NCI-H2227 treated with DMSO at 0.1 percent for 48 hours (cell line): ENCODE measurements at places on chromosomes 11 and 22.

DNA sequence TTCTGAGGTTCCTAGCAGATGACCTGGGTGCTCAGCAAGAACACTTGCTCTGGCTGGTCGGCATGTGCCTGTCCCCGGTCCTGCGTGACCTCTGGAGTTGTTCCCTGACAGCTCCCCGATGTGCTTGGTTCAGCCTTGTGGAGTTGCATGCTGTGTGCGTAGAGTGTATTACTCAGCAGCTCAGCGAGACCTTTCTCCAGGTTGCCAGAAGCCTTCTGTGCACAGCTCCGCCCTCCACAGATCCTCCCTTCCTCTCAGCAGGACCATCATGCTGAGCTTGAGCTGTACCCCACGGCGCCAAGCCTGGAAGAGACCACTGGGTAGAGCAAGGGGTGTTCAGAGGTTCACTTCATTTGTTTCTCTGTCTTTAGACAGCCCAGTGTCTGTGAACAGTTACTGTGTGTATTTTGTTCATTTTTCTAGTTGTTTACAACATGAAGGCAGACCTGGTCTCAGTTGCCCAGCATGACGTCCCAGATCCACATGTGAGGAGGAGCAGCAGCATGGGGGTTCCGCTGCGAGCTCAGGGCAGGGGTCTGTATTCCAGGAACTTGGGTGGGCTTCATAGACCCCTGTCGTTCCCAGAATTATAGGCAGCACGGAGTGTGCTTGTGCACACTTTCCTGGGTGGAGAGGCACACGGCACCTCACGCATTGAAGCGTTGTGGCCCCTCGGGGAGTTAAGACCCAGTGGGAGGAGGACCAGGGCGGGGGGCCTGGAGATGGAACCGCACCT, 148.6 kb downstream of the IGLL1 start:
- no peak for DNase-seq

GRCh38 chr11:40722179-40722795, 737.2 kb downstream of the LRRC4C start:
- DNase-seq = no peak

DNA sequence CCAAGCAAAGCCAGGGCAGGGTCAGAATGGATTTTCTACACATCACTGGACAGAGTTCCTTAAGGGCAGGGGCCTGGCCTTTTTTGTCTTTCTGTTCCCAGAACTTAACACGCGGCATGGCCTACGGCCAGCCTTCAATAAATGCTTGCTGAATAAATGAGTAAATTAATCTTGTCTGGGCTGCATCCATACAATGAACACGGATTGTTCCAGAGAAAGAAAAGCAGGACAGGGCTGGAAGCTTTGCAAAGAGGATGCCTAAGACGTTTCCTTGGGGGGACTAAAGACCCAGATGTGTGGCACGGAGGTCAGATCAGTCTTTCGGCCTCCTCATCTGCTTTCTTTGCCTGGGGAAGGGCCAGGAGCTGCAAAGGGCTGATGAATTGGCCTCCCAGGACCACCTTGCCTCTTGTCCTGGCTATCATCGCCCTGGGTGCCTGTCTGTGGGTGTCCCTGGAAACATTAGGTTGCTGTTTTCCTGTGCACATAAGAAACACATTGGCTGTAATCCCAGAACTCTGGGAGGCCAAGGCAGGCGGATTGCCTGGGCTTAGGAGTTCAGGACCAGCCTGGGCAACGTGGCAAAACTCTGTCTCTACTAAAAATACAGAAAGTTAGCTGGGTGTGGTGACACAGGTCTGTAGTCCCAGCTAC, 20.8 kb upstream of the RFPL3 start:
- DNase-seq = no peak

DNA sequence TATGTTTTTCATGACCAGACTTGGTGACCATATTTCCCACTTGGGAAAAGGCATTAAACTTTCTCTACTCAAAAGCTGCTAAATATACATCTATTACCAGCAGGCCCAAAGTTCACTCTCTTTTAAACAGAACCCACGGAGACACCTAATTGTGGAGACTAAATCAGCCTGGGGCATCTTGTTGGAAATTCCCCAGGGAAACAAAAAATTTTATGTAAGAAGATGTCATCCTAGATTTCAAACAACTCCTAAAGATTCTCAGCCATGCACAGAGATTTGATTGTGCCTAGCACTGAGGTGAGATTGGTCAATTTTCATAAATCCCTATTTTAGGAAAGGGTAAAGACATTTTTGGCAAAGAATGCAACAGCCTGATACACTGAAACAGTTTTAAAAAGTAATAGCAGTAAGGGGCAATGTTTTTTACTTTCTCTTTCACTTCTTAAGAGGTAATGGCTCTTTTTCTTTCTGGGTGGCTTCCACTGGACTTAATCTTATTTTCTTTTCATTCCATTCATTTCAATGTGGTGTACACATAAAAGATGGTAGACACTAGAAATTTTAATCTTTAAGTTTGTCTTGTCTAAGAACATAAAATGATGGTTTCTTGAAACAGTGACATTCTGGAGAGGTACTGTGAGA, 9.6 kb downstream of the OR52N2 start:
- DNase-seq = no peak

DNA sequence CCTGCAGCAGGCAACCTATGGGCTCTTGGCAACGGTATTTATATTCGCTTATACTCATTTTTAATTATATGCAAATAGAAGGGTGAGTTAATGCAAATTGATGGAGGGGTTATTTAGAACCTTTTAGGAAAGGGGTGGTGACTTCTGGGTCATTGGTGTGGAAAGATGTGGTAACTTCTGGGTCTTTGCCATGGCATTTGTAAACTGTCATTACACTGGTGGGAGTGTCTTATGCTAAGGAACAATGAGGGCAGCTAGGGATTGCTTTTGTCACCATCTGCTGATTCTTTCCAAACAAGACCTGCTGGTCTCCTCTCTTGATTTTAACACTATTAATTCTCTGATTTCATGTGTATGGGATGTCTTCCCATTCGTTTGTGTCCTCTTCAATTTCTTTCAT, 11.7 kb upstream of the KAT5 start:
- no peak for DNase-seq

GRCh38 chr22:43432883-43433415, 21.1 kb downstream of the MPPED1 start:
- no peak for DNase-seq

- no peak for DNase-seq
Measured at GRCh38 chr11:102367364-102367763, 20.4 kb downstream of the BIRC2 start.

GRCh38 chr11:88418508-88418907, 81.0 kb upstream of the CTSC start:
- DNase-seq = no peak

DNA sequence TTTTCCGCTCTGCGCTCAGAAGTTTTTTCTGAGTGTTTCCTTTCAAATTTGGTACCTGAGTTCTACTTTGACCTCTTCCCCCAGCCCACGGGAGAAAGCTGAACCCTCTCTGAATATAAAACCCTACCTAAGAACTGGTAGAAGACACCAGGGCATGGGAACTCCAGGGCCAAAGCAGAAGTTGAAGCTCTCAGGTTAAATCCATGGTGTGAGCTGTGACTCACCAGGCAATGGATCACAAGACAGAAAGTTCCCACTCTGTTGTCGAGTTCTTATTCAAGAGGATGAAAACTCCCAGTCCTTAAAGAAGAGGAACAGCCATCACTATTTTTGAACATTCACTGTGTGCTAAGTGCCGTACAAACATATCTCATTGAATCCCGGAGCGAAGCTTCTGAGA, 8.9 kb downstream of the TMEM218 start:
- no peak for DNase-seq

- no peak for DNase-seq
Measured at GRCh38 chr22:42932857-42933484, 75.9 kb upstream of the ARFGAP3 start.

DNA sequence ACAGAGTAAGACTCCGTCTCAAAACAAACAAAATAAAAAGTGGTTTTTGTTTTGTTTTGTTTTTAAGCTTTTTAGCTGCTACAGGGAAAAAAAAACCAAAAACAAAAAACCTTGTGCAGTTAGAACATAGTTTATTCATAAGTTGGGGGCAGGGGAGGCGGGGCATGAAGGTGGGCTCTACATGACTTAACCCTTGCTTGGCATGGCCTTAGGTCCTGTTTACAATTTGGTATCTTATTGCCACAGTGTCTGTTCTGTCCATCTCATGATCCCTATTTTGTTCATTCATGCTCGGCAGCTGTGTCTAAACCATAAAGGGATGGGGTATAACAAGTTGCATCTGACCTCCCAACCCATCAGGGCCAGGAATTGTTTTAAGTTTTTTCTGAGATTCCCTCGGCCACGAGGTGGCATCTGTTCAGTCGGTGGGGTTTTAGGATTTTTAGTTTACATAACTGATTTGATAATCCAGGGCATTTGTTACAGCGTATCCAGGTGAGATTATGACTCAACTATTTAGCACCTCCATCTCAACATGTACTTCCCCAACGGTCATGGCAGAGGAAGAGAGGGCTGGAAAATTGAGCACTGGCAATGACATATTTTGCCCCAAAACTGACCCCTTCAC, 6.9 kb downstream of the AP5B1 start:
- DNase-seq = no peak

DNA sequence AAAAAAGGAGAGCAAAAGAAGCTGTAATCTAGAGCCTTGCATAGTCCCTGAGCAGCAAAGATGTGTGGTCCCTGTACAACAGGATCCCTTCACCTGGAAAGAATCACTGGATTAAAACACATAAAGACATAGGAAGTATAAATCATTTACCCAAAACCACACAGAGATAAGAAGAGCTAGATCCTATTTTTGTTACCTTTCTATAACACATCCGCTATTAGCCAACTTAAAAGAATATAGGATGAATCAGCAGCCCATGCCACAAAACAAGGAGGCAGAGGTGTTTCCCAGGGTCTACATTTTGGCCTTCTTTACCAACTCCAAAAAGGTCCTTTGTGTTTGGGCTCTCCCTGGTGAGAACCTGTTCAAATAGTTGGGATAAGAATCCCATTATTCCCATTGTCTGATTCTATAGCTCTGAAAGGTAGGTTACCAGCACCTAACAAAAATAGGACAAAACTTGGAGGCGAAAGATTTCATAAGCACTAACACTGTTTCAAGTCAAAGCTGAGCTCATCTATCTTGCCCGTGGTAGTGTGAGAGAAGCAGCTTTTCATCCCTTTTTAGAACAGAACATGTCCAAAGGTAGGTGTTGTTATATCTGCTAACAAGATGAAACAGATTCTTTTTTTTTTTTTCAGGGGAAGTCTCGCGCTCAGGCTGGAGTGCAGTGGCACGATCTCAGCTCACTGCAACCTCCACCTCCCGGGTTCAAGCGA, 26.8 kb downstream of the PAK1 start:
- DNase-seq = no peak

GRCh38 chr11:1727096-1727690, 23.2 kb downstream of the IFITM10 start:
- DNase-seq = no peak

DNA sequence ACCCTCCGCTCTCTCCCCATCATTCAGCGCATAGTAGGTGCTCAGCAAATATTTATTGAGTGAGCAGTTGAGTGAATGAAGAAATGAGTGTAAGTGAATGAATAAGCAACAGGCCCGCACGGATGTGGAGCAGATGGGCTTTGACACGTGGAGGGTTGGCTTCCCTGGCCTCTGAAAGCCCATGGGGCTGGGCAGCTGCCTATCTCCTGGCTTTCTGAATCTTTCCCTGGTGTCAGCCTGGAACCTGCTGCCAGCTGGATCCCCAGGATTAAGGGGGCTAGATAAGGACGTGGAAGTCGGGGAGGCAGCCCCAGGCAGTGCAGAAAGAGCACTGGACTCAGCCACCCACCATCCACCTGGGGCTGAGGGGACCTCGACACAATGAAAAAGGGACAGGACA, 12.6 kb downstream of the IL2RB start:
- DNase-seq = no peak

DNA sequence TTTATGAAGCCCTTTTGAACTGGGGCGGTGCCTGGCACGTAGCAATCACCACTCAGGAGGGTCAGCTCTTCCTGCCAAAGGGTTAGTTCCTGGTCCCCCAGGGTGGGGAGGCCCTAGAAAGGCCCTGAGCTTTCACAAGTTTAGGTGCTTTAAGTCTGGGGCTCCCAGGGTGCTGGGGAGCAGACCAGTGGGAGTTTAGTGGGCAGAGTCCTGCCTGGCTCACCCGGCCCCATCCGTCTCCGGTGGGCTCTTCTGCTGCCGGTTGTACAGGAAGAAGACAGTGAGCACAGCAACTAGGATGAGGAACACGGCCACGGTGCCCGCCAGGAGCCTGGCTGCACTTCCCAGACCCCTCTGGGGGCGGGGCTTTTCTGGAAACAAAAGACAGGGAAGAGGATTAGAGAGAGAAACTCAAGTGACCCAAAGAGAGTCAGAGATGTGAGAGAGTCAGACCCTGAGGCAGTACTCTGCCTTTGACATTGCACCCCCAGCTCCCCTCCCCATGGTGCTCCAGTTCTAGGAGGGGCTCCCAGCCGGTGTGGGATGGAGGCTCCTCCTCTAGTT, 89.3 kb downstream of the NECTIN1 start:
- DNase-seq = no peak

- DNase-seq = no peak
Measured at GRCh38 chr11:12543596-12544415, 130.4 kb upstream of the TEAD1 start.

DNA sequence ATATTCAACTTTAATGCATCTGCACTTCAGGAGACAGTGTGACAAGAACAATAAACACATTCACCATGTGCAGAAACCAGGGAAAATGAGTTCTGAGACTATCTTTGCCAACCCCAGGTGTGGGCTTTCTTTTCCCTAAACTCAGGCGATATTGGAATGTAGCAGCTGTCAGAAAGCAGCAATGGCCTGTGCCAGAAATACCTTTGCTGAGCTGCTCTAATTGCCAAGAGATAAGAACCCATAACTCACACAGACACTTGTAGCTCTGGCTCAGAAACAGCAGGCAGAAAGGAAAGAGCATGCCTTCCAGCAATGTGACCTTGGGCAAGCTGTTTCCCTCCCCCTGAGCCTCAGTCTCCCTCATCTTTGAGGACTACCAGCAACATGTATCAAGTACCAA, 77.6 kb downstream of the PLEKHA7 start:
- no peak for DNase-seq

GRCh38 chr11:45643598-45644260, 21.7 kb downstream of the CHST1 start:
- DNase-seq = no peak

DNA sequence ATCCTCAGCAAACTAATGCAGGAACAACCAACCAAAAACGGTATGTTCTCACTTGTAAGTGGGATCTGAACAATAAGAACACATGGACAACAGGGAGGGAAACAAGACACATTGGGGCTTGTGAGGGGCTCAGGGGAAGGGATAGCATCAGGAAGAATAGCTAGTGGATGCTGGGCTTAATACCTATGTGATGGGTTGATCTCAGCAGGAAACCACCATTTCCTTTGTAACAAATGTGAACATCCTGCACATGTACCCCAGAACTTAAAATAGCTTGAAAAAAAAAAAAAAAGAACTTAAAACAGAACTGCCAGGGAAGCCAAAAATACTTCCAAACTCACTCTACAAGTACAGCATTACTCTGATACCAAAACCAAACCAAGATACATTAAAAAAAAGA, 33.8 kb downstream of the CASP4 start:
- DNase-seq = no peak

DNA sequence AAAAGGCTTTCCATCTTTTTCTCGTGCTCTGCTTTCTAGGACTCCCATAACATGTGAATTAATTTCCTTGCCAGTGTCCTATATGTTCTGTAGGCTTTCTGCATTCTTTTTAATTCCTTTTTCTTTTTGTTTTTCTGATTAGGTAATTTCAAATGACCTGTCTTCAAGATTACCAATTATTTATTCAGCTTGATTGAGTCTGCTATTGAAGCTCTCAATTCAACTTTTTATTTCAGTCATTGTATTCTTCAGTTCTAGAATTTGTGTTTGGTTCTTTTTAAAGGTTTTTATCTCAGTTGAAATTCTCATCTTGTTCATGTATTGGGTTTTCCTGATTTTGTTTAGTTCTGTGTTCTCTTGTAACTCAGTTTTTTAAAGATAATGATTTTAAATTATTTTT, 14.5 kb downstream of the PATE3 start:
- no peak for DNase-seq
